GDM1 (cell line): ENCODE measurements at places on chromosomes 7 and 10.
A peak's percentile ranks its signal among the peaks of the same experiment; 100 is the strongest.

DNA sequence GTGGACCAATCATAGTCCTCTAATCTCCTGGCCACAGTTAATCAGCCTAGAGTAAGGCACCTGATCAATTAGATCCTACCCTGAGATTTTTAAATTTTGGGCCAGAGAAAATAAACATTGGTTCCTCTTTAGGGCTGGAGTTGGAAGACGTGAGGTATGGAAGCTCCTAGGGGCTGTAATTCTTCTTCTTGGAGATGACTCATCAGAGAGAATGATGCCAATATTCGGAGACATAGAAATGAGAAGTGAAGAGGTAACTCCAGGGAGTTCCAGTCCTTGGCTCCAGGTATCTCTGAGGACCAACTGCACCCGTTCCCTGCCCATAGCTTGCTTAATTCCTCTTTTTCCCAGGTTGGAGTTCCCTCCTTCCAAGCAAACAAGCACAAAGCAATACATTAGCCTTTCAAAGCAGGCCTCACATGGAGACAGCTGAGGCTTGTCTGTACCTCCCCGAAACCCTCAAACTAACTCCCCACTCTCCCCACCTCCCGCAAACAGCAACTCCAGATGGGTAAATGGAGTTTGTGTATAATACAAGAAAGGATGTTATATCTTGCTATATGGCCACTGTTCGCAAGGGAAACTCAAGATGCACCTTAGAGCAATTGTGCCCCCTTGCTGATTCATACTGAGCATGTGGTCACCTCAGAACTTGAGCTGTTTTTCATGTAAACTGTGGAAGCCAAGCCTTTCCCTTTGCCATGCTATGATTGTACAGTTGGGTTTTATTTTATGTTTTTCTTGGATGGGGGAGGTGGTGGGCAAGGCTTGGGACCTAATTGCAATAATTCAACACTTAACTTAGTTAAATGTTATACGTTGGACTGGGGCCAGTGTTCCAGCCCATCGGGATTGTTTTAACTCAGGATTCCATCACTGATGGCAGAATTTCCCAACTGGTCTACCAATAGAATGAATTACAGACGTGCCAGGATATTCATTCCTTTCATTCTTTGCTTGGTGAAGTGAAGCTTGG lies 29.3 kb downstream of the PIK3AP1 start:
- DNase-seq: peak; percentile 11

DNA sequence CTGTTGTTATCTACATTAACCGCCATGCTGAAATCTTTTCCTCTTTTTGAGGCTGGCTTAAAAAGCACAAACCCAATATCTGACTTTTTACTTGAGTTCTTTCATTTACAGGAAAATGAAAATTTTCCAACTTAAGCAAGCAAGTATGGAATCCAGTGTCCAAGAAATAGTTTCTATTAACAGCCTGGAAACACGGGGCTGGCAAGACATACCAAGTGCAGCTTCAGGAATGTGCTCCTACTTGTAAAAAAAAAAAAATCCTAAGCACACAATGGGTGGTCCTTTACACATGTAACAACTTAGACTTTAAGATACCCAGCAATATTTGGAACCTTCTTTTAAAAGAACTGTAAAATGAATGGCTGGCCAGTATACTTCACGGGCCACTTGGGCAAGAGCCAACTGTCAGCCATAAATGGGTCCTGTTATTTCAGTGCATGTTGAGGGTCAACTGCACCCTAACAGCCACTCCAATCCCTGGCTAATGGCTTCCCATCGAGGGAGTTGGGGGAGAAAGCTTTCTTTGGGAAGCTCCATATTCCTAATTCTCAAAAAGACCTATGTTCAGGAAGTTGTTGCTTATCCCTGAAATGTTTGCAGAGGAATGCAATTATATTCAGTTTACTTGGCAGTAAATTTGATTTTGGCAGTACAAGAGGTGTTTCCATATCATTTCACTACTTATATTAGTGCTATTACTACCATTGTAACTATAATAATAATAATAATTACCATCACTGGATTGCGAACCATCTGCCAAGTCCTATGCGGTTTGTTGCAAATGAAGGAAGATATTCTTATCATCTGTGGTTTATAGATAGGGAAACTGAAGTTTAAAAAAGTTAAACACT lies 236.4 kb upstream of the TMEM72 start:
- DNase-seq: no peak

GRCh38 chr10:33492701-33493345 lies 158.4 kb upstream of the NRP1 start:
- no peak for DNase-seq

- no peak for DNase-seq
Measured at GRCh38 chr7:957418-958220, 3.1 kb upstream of the ADAP1 start.
